Umbilical cord (tissue), 2 donors: ENCODE measurements at places on chromosomes 5 and 9. TPM values are rescaled to one million over a fixed set of nuclear protein-coding genes. Genes with fewer than 3 reads are reported as not detected.

Gene HAVCR1
- total RNA-seq, result not detected

Gene C6
- total RNA-seq, result not detected

Gene IL33
- 108 TPM for total RNA-seq

Gene PPP2R2B
- 5.1 TPM for total RNA-seq

Gene BARHL1
- total RNA-seq, result not detected

Gene PHF19
- total RNA-seq, result 20.0 TPM

Gene SLC6A3
- total RNA-seq, result 0.96 TPM

GRCh38 chr9:30504502-30504905 is 1879.9 kb upstream of the ACO1 start:
- DNase-seq, result no peak

DNA sequence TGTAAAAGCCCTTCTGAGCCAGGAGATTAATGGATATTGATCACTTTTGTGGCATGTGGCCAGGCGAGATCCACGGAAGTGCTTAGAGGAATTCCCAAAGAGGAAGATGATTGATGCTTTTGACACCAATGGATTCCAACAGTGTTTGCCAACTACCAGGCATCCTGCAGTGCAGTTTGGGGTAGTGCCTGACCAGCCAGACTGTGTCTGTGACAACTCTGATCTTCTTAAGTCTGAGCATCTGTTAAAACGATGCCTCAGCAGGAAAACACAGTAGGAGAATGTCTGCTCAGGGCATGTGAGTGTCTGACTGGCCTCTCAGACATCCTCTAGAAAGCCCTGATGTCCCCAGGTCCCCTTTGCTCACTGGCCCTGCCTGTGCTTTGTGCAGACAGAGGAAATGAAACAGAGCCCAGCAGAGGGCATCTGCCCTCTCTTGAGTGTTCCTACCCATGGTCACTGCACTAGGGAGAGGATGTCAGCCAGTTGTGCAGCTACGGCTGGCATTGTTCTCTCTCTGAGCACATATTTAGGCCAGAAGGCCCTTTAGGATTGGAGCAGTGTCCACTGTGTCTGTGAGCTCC is 57.0 kb downstream of the TRPC7 start:
- peak; percentile 65 for DNase-seq

- DNase-seq, result no peak
Measured at GRCh38 chr9:16848179-16848578, 22.3 kb downstream of the BNC2 start.

DNA sequence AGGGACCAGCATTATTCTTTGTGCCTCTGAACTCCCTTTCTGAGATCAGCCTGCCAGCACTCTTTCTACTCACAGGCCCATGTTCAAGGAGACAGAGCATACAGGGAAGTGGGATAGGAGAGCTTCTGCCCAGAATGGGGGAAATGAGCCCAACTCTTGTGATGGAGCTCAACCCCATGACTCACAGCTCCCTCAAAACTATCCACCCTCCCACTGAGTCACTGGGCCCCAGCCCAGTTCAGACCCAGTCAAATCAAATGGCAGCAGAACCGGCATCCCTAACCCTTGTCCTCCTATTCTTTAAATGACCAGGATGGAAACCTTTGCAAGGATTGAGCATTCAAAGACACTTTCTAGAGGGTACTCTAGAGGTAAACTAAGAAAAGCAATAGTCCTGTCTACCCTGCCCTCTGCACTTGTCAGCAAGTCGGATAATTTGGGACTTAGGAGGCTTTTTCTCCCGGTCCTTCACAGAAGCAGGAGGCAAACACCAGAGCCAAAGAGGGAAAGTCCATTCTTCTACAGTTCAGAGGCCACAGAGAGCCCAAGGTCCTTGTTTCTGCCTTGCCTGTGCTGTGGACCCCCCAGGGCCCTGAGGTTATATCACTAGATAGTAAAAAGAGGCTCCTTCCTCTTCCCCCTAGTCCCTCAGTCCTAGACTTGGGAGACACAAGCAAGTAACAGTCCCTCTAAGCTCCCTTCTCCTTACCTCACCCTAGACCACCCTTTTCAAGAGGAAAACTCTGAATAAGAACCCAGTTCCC is 3.2 kb downstream of the ATOSB start:
- peak; percentile 35 for DNase-seq

DNA sequence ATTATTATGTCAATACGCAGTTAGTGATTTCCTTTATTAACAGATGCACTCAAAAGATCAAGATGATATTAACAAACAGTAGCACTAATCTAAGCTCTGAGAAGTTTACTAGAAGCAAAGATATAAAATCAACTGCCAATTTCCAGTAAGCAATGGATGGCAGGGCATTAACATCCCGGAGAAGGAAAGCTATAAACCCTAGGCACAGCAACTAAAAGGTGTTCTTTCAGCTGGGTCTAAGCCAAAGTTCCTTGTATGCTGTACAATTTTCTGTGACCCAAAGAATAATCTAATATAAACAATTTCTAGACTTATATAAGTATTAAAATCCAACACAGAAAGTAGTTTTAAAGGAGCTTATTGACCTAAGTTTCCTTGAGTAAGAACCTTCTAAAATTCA is 39.4 kb downstream of the PJA2 start:
- DNase-seq, result no peak

GRCh38 chr9:105344283-105344682 is 99.8 kb downstream of the SLC44A1 start:
- no peak for DNase-seq

DNA sequence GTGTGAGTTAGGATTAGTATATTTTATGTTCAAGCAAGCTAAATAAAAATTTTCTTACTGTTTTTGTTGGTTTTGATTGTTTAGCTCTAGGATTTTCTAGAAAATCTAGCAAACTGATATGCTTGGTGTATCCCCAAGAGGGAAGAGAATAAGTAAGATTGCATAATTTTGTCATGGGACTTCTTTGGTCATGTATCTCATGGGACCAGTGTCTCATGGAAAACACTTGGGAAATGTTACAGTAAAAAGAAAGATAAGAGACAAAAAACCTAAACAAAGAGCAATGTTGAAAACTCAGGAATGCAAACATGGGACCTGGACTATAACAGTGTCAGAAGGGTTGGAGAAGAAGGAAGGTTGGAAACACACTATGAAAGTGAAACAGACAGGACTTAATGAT is 119.4 kb downstream of the TLR4 start:
- DNase-seq, result no peak

- peak; percentile 56 for DNase-seq
Measured at GRCh38 chr5:178476972-178477754, 113.0 kb downstream of the COL23A1 start.

- DNase-seq, result no peak
Measured at GRCh38 chr5:40521925-40522324, 157.8 kb upstream of the PTGER4 start.
